ENCODE measurements at places on chromosomes 6 and 20.

GRCh38 chr6:10837009-10837621 is 1.2 kb downstream of the MAK start:
- no peak for DNase-seq

DNA sequence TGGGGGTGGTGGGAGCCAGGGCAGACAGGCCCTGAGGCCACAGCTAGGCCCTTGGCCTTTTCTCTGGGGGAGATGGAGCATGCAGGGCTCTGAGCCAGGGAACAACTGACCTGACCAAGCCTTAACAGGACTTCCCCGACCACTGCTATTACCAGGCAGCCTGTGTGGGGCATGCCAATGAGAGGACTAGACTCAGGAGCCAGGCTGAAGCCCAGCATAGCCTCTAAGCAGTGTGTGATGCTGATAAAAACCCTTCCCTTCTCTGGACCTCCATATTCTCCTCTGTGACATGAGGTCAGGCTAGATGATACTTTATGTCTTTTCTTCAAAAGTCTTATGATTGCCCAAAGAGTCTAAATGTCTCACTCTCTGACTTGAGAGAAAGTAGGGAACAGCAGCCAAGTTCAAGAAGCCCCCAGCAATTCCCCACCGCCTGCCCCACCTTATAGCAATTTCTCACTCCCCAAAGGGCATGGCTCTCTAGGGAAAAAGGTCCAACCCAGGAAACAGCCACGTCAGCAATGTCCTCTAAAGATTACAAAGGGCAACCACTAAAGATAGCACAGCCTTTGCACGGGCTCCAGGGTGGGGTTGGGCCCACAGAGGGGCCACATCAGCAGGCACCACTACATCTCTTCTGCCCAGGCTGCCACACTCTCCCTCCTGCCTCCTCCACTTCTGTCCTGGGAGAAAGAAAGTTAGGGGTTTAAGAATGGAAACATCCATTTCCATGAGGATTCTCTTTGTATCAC is 71.3 kb downstream of the TRERF1 start:
- DNase-seq, result no peak

GRCh38 chr6:131281471-131282270 is 146.4 kb downstream of the AKAP7 start:
- no peak for DNase-seq

DNA sequence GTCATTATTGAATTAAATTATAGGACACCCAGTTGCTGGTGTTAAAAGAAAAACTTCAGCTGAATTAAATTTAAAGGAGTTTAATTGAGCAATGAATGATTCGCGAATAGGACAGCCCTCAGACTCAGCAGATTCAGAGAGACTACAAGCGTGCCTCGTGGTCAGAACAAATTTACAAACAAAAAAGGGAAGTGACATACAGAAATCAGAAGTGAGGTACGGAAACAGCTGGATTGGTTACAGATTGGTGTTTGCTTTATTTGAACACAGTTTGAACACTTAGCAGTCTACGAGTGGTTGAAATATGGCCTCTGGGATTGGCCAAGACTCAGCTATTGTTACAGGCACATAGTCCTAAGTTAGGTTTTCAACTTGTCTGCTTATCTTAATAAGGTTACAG is 25.8 kb upstream of the TNFRSF21 start:
- DNase-seq, result no peak

GRCh38 chr20:19642860-19643259 is 115.2 kb upstream of the RIN2 start:
- DNase-seq, result no peak

DNA sequence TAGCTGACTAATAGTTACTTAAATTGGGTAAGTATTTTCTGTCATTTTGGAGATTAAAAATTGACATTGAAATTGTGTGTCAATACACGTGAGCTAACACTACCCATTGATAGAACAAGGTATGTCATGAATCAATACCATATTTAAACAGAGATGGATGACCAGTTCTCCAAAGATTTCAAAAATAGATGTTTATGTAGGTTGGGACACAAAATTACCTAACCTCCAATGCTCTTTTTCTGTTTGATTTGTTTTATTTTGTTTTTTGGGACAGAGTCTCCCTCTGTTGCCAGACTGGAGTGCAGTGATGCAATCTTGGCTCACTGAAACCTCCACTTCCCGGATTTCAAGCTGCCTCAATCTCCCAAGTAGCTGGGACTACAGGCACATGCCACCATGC is 1491.7 kb downstream of the GRIK2 start:
- no peak for DNase-seq

DNA sequence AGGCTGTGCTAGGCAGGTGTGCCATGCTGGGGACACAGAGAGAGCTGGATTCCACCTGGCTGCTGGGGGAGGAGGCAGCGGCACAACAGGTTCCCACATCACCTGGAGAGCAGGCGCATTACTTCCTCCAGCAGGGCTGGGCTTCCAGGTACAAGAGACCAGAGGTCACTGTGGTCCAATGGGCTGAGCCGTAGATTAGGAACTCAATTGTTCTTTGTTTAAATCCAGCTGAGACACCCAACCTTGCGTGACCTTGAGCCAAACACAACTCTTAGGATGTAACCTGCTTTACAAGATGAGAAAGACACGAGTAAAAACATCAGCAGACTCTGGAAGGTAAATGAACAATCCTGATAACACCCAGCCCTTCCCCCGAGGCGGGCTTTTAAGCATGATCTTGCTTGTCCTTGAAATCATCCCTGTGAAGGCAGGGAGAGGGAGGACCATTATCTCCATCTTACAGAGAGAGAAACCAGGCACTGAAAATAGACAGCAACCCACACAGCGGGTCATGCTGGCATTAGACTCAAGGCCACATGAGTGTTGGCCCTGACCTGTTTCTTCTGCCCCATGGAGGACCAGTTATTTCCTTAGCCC is 216.5 kb upstream of the RREB1 start:
- DNase-seq, result no peak

- no peak for DNase-seq
Observed at GRCh38 chr6:142404751-142405150, 102.9 kb downstream of the ADGRG6 start.

- DNase-seq, result no peak
Observed at GRCh38 chr6:143999406-143999805, 8.7 kb downstream of the PLAGL1 start.

DNA sequence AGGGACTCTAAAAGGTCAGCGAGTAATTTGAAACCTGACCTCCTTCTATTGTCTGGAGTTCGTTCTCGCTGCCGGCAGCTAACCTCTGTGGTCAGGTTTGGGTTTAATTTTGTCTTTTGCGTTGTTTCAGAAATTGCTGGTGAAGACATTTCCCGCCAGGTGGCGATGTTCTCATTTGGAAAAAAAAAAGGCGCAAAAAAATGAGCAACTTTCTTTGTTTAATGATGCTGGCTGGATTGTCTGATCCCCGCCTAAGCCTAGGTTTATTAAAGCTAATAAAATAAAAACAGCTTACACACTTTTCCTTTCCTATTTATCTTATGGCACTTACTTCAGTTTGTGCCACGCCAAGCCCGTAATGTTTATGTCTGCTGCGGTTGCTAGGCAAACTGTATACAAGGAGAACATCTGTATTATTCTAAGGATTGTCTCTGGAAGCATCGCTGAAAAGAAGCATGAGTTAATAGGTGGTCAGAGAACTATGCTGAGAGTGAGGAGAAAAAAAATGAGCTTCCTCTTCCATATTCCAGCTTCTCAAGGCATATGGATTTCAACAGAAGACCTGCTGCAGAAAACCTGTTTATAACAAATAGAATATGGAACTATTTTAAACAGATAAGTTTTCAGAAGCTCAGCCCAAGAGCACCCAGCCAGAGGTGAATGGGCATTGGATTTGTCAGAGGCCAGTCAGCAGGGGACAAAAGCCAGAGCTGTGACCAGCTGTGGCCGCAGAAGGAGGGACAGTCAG is 205.7 kb downstream of the DOK5 start:
- peak; percentile 12 for DNase-seq

DNA sequence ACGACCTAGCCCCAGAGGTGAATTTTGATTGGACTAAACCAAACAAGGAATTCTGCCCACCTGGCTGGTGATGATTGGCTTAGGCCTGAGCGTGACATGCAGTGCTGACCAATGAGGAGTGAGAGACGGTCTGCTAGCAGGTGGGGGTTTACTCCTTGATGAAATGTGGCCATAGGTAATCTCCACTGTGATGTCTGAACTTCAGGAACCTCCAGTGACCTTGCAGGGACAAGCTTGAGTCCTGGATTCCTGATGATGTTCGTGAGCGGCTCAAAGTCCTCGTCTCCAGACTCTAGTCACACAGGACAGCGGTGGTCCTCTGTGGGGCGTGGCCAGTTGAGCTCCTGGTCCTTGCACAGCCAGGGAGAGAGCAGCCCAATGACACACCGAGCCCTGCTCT is 8.4 kb downstream of the VSX1 start:
- DNase-seq, result no peak

GRCh38 chr20:199996-200395 is 10.5 kb upstream of the DEFB128 start:
- no peak for DNase-seq

DNA sequence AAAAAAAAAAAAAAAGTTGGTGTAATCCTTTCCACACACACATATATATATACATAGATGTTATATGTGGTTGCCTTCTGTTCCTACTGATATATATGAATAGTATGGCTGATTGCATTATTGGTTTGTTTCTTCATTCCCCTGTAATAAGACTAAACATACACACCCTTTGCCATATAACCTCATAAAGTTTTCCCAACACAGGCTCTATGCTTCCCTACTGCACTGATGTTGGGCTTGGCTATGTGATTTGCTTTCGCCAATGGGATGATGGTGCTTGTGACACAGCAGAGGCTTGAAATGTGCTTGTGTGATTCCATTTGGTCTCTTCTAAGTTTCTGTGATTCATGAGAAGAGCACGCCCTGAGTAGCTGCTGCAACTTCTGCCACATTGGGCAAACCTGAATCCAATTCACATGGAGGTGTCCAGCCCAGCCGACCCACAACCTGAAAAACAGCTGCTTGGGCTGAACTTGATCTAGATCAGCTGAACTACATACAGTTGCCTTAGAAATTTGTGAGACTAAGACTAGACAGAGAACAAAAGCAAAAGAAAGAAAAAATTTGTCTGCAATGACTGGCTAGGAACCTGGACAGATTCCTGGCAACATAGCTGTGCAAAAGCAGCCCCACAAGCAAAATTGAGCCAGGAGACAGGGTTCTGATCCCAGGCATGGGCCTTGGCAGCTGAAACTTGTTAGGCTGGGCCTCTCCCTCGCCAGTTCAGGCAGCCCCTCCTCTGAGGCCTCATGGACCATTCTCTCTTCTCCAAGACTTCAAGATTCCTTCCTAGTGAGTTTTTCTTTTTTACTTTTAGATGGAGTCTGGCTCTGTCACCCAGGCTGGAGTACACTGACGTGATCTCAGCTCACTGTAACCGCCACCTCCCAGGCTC is 13.4 kb upstream of the TBC1D20 start:
- DNase-seq, result no peak

- no peak for DNase-seq
Observed at GRCh38 chr20:57680131-57680716, 29.6 kb downstream of the PMEPA1 start.

- DNase-seq, result no peak
Observed at GRCh38 chr6:153927867-153928266, 111.2 kb upstream of the OPRM1 start.

DNA sequence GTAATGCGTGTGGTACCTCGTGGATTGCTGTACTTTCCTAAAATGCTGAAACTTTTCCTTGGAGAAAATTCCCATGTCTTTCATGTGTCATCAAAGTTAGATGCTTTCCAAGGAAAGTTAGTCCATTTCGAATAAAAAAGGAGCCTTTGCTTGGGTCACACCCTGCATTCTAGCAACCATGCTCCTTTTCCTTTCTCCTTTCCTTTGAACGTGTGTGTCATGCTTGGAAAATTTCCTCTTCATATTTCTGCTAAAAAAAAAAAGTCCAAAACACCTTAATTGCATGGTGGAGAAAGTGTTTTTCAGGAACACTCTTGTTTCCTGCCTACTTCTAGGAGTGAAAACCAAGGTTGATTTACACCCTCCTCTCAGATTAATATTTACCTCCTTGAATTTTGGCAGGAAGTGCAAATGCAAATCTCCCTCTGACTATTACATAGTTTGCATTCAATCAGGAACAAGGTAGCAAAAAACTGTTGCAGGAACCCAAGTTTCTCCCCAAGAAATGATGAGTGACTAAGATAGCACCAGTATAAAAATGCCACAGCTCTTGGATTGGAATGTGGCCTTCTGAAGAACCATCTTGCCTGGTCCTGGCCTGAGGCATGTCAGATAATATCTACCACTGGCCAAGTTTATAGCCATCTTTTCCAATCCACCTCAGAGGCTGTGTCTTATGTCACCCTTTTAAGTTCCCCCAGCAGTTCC is 590.6 kb downstream of the QKI start:
- no peak for DNase-seq

All from HFF-Myc (cell line).